PC-3 (cell line): ENCODE measurements at places on chromosomes 3 and 15.

GRCh38 chr15:58958811-58959210 lies 25.3 kb upstream of the SLTM start:
- DNase-seq = no peak

GRCh38 chr3:119681279-119681678 lies 4.1 kb upstream of the COX17 start:
- peak; percentile 78 for DNase-seq

DNA sequence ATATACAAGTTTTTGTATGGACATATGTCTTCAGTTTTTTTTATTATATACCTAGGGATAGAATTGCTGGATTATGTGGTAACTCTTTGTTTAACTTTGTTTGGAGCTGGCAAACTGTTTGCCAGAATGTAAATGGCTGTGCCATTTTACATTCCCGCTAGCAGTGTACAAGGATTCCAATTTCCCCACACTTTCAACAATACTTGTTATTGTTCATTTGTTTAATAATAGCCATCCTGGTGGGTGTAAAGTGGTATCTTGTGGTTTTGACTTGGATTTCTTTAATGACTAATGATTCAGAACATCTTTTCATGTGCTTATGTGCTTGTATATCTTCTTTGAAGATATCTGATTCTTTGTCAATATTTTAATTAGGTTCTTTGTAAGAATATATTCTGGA lies 64.4 kb downstream of the ZNF609 start:
- DNase-seq = no peak

DNA sequence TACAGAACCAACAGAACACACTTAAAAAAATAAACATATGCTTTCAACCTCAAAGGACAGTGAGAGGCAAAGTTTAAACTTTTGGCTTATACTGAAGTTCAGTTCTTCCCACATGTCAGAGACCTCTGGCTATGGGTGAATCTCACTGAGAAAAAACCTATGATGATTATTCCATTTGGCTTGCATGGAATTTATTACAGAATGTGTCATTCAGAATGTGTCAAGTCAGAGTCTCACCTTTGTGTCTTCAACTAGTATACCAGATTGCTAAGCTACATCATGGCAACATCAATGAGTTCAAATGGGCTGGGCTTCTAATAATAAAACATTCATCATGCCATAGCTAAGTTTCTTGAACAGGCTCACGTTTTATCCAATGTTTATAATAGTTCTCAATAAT lies 987.0 kb downstream of the NTRK3 start:
- DNase-seq = peak; percentile 60

GRCh38 chr15:92541291-92542200 lies 114.0 kb downstream of the FAM174B start:
- DNase-seq = no peak

GRCh38 chr3:196073255-196073753 lies 8.6 kb downstream of the TFRC start:
- DNase-seq = peak; percentile 74

DNA sequence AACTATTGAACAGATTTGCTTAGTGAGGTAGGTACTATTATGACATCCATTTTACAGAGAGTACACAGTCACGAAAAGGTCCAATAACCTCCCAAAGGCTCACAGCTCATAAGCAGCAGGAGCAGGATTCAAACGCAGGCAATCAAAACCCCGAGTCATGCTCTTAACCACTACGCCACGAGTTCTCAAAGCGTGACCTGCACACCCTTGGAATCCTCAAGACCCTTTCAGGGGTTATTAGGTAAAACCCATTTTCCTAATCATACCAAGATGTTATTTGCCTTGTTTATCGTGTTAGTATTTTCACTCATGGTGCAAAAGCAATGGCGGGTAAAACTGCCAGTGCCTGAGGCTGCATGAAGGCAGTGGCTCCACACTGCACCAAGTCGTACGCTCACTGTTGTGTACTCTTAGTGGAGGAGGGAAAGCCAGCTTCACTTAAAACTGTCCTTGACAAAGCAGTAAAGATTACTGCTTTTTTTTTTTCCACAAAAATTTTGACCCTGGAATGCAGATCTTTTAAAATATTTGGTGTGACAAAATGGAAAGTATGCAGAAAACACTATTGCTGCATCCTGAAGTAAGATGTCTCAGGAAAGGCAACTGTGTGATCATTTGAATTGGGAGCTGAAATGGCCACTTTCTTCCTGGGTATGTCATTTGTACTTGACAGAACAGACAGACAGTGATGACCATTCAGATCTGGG lies 96.1 kb downstream of the IGF2BP2 start:
- no peak for DNase-seq
